ENCODE measurements at places on chromosomes 7 and 10.
A peak's percentile ranks its signal among the peaks of the same experiment; 100 is the strongest.

GRCh38 chr10:91389636-91390512 lies 20.3 kb upstream of the HECTD2 start:
- peak; percentile 12 for DNase-seq

DNA sequence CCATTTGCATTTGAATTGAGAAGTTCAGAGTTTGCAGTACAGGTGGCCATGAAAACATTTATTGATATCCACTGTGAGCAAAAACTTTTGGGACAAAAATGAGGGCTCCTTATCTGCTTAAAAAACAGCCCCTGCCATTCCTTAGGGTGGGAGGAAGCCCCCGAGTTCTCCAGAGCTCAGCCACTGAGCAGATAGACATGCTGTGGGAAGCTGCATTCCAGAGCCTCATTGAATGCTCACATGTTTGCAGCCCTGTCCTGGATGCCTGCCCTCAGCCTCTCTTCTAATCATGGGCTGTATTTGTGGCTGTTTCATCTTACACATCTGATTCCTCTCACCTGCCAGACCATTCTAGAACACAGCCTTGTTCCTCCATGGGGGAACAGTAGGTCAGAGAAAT lies 33.3 kb downstream of the PLPP4 start:
- no peak for DNase-seq

DNA sequence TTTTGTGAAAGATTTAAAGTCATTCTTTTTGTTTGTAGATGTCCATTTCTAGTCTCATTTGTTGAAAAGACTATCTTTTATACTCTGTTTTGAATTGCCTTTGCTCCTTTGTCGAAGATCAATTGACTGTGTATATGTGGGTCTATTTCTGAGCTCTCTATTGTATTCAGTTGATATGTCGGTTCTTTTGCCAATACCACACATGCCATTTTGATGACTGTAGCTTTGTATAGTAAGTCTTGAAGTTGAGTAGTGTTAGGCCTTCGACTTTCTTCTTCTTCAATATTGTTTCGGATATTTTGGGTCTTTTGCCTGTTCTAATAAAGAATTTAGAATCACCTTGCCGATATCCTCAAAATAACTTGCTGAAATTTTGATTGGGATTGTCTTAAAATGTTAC lies 104.5 kb downstream of the CCSER2 start:
- DNase-seq = no peak

DNA sequence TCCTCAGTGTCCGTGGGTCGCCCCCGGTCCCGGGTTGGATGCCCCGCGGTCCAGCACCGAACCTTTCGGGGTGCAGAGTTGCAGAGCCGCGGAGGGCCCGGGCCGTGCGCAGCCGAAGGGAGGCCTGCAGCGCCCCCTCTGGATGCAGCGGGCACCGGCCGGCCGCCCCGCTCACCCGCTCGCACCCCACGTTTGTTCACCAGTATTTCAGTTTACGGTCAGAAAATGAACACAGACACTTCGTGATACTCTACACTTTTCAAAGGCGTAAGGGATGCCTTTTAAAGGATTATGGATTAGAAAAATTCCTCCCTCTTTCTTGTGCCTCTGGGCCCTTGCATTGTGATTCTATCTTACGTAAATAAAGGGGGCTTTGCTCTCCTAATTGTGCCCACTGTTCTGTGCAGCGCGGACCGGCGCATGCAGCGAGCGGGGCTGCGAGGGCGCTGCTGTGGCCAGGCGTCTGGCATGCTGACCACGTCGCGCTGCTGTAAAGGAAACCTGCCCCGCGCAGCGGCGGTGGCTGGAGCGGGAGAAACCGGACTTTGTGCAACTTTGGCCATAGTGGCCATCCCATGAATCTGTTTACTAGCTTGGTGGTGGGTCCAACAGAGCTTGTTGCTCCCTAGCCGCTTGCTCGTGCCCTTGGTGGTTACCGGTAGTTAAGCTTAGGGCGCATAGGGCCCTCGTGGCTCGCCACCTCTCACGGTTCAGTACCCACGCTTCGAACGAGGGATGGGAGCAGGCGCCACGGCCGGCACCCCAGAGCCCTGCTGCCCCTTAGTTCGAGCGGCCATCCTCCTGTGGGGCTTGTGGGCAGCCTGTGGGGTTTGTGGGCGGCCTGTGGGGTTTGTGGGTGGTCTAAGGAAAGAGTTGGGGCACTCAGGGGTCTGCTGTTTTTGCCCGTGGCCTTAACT lies 739 bp upstream of the MEST start:
- no peak for DNase-seq

DNA sequence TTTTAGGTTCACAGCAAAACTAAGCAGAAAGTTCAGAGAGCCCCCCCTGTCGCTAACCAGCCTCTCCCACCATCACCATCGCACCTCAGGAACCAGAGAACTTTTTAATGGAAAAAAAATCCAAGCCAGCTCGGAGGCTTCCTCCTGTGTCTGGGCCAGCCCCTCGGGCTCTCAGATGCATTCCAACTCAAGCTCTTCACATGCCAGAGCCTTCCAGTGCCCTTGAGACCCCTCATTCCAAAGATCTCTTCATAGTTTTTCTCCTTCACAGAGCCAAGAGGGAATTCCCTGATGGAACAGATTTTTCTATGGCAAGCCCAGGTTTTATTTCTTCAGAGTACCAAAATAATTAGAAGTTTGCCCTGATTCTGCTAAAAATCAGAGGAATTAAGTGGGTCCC lies 153.4 kb upstream of the LANCL2 start:
- DNase-seq = no peak
